ENCODE measurements at places on chromosomes 13 and 19.

DNA sequence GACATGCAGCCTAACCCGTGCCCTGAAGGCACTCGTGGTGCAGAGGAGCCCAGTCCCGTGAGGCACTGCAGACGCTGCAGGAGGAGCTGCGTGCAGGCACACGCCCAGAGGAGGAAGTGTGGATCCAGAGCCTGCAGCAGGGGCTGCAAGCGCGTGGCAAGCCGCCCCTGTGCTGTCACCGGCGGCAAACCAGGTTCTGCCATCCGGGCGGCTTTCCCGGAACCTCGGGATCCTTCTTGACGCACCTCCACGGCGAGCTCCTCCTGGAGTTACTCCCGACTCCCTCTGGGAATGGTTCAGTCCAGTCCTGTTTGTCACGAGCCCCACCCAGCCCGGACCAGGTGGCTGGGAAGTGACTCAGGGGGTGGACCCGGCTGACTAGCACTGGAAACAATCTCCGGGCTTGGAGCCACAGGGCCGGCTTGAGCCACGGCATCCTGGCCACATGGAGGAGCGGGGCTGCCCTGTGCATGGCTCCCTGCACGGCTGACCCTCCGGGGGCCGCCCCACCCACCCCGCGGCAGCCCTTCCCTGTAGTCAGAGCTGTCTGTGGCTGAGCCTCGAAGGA is 10.2 kb downstream of the DPP9 start:
- DNase-seq: no peak

DNA sequence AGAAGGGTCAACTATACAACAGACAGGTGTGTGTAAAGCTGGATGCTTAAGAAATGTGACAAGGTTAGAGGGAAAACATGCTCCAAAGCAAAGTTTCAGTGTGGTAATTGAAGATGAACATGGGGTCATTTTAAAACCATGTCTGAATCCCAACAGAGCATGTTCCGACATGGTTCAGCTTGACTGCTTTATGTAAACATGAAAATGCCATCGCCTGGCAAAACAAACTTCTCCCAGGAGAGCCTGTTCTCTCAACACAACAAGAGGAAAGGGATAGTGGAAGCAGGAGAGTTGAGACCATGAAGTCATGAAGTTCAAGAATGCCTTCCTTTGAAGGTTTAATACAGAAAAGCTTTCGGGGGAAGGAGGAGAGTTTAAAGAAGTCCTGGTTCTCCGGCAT is 85.8 kb downstream of the EPSTI1 start:
- no peak for DNase-seq

DNA sequence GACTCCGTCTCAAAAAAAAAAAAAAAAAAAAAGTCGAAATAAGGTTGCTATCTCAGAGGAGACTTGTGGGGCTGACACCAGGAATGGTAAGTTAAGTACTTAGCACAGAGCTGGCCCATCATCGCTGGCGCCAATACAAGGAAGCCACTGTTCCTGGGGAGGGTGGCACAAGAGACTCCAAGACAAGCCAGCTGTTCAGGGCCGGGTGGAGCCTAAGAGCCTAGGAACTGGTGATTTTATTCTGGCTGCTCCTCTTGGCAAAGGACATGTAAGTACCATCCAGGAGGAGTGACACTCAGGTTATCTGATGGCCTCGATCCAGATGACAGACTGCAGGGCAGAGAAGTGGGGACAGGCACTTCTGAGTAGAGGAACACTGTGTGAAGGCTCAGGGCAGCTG is 3.8 kb downstream of the ELOF1 start:
- no peak for DNase-seq

GRCh38 chr19:2076526-2076944 is 19.6 kb downstream of the MOB3A start:
- DNase-seq: no peak

GRCh38 chr19:15926484-15926883 is 7.8 kb downstream of the CYP4F11 start:
- DNase-seq: no peak

DNA sequence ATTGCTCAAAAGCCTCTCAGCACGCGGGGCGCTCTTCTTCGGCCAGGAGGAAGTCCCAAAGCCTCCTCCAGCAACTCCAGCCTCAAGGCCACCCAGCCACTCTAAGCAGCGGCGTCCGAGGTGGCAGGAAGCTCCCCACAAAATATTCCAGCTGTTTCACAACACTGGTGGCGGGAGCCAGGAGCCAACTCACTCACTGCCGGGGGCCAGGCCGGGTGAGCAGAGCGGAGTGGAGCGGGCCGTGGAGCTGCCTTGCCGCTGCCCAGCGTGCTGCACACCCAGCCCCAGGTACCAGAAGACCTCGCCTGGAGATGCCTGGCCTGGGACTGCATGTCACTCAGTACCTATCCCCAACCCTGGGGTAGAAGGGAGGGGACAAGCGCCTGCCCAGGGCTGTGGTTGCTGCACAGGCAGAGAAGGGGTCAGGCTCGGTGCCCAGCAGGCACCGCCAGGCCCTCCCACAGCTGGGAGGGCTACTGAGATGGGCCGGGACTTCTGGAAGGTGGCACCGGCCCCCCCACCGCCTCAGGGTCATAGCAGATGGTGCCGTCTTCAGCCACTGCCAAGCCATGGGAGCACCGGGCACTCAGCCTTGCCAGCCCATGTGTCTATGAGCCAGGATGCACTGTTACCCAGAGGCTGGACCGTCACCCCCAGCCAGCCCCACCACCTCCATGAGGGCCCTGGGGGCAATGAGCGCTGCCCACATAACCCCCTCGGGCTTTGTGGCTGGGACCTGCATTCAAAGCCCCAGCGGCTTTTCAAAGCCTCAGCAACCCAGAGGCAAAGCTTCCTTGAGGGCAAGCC is 59.2 kb downstream of the MLLT1 start:
- no peak for DNase-seq

DNA sequence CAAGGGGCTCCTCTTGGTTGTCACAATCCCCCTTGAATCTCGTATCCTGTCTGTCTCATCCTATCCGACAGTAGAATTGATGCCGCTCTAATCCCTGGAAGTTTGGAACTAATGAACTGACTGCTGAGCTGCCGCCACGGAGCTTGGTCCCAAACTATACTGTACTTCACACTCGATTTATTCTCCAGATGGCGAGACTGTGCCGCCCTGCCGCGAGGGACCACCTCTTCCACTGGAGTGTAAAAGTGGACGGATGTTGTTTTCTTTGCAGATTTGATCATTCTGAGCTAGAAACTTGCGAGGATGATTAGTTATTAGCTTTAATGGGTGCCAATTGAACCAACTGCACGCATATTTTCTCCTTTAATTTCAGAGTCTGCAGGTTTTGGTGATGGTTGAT is 117.2 kb downstream of the ZIC5 start:
- no peak for DNase-seq

- no peak for DNase-seq
Observed at GRCh38 chr19:16295057-16295456, 29.6 kb upstream of the KLF2 start.

- no peak for DNase-seq
Observed at GRCh38 chr19:58474291-58474996, 1.7 kb upstream of the ZNF446 start.

DNA sequence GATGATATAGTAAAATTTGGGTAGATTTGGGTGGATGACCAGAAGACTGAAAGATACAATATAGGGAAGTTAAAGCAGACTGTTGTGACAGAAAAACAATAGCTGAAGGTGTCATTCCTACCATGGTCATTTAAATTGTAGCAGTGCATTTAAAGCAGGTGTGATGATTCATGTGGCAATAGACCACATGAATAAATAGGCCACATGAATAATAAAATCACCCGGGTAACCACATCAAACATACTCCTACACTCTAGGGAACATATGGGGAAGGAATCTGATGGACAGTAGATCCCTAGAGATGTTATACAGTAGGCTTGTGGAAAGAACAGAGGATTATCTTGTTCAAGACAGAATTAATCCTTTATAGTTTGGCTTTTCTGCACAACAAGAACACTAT is 392.6 kb downstream of the SLITRK5 start:
- DNase-seq: no peak

DNA sequence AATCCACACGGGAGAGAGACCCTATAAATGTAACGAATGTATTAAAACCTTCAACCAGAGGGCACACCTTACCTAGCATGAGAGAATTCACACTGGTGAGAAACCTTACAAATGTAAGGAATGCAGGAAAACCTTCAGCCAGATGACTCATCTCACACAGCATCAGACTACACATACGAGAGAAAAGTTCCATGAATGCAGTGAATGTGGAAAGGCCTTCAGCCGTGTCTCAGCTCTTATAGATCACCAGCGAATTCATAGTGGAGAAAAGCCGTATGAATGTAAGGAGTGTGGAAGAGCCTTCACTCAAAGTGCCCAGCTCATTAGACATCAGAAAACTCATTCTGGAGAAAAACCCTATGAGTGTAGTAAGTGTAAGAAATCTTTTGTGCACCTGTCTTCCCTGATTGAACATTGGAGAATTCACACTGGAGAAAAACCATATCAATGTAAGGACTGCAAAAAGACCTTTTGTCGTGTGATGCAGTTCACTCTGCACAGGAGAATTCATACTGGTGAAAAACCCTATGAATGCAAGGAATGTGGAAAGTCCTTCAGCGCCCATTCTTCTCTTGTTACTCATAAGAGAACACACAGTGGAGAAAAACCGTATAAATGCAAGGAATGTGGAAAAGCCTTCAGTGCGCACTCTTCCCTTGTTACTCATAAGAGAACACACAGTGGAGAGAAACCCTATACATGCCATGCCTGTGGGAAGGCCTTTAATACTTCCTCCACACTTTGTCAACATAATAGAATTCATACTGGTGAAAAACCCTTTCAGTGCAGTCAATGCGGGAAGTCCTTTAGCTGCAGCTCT is 16.0 kb downstream of the ZNF582 start:
- DNase-seq: no peak

- DNase-seq: no peak
Observed at GRCh38 chr19:5047251-5047935, 78.5 kb downstream of the KDM4B start.

GRCh38 chr19:17116996-17117702 is 41.6 kb downstream of the MYO9B start:
- no peak for DNase-seq

DNA sequence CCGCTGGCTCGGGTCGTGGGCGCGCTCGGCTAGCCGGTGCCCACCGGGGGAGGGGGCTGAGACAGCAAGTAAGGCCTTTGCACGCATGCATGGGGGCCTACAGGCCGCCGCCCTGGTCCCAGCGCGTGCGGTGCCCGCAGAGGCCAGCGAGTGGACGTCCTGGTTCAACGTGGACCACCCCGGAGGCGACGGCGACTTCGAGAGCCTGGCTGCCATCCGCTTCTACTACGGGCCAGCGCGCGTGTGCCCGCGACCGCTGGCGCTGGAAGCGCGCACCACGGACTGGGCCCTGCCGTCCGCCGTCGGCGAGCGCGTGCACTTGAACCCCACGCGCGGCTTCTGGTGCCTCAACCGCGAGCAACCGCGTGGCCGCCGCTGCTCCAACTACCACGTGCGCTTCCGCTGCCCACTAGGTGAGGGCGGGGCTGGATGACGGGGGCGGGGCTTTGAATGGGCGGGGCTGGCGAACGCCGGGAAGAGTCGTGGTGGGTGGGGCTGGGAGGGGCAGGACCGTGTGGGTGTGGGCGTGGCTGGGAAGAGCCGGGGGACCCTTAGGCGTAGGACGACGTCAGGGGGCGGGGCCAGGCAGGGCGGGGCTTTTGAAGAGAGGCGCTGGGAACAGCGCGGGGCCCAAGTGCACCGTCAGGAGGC is 2.1 kb downstream of the CILP2 start:
- peak; percentile 37 for DNase-seq

GRCh38 chr19:45601524-45602374 is at the start of gene GPR4:
Gene GPR4 (minus strand): TSS chr19:45602212. CDS start chr19:45591866, 10,346 bp downstream.
- DNase-seq: peak; percentile 30

GRCh38 chr13:42539670-42540069 is 34.3 kb upstream of the TNFSF11 start:
- no peak for DNase-seq

DNA sequence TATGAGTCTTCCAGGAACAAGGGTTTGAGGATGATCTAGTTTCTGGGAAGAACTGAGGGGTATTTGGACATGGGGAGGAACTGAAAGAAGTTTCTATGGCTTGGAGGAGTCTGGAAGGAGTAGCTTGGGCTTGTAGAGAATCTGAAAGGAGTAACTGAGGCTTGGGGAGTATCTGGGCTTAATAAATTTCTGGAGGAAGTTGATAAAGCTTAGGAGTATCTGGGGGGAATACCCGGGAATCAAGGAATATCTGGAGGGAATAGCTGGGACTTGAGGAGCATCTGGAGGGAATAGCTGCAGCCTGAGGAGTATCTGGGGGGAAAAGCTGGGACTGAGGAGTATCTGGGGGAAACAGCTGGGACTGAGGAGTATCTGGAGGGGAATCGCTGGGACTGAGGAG is 16.0 kb downstream of the FSD1 start:
- DNase-seq: no peak

DNA sequence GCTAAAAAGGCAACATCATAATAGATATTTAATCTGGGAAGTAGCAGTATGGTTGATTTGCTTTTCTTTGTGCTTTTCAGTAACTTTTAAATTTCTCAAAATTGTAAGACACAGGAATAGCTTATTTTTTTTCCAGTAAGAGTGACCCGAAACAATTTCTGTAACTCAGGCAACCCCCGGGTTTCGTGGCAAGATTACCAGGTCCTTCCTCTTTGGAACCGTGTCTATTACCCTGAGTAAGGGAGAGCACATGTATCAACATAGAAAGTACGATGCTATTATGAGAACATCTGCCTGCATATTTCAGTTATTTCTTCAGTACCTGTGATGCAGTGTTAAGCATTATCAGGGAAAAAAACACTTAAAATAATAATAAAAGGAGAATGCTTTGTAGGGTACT is 64.1 kb downstream of the DOCK9 start:
- DNase-seq: no peak

DNA sequence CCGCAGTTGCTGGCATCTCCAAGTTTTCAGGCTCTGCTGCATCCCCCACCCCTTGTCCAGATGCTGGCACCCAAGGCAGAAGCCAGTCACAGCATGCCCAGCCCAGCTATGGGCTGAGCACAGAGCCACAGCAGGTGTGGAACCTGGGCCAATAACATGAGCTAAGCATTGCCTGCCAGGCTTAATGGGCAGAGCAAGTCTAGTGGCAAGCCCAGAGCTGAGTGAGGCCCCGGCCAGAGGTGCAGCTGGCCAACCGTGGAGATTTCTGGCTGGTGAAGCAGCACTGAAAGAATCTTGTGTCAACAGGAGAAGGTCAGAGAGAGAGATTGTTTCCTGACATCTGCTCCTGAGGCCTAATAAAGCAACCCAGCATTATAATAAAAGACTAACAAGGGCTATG is 111.0 kb downstream of the B3GLCT start:
- no peak for DNase-seq

DNA sequence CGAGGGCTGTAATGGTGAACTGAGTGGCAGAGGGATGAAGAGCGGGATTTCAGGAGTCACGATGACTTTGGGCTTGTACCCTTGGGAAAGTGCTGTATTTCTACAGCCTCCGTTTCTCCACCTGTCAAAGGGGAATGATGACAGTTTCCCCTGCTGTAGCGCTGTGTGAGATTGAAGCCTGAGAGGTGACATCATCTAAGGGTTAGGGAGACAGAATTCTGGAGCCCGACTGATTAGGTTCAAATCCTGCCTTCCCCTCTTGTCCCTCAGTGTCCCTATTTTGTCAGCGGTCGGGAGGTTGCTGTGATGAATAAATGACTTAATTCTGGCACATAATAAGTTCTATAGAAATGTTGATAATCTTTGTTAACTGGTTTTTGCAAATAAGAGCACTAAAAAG is 693 bp downstream of the MRPL4 start:
- DNase-seq: no peak
